ENCODE measurements at places on chromosomes 13 and 19. TPM values are rescaled to one million over a fixed set of nuclear protein-coding genes. Genes with fewer than 3 reads are reported as not detected.

GRCh38 chr13:99959540-99960230, 11.9 kb downstream of the ZIC5 start:
- DNase-seq: no peak

- DNase-seq: no peak
Measured at GRCh38 chr13:40662866-40663265, 3.6 kb downstream of the FOXO1 start.

The FFAR2 gene
- polyA plus RNA-seq: 0.65 TPM

- no peak for DNase-seq
Measured at GRCh38 chr19:35341006-35341405, 6.7 kb upstream of the FFAR1 start.

DNA sequence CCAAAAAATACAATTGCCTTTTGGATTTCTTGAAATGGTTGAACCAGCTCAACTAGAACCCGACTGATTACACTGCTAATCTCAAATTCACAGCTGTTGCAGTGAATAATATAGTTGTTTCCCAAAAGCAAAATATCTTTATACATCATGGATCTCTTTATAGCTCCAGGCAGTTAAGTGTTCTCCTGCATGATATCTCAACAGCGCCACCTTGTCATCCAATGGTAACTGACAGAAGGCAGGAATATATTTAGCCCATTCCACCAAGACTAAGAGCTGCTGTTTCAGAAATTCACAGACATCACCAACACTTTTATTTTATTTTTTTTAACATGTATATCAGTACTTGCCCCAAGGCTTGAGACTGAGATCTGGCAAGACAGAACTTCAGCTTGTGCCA, 1141.0 kb upstream of the PRR20A start:
- DNase-seq: no peak

The PDE4C gene
- polyA plus RNA-seq: 7.1 TPM

DNA sequence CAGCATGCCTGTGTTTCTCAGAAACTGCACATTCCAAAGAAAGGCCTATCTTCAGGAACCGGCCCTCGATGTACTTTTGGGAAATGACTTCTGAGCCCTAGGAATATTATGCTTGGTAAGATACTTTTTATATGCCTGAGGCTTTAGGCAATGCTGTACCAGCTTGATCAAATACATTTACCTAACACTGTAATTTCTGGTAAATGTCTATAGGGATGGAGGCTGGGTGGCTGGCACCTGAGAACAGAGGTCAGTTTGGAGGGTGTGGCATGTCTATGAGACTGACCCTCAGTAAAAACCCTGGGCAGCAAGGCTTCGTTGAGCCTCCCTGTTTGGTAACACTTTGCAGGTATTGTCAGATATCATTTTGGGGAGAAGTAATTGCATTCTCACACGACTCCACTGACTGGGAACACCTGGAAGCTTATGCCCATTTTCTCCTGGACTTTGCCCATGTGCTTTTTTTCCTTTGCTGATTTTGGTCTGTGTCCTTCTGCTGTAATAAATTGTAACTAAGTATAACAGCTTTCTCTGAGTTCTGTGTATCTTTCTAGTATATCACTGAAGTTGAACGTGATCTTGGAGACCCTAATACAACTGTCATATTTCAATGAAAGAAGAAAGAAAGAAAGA, 1339.1 kb downstream of the OLFM4 start:
- no peak for DNase-seq

The KL gene
- 2.6 TPM for polyA plus RNA-seq

DNA sequence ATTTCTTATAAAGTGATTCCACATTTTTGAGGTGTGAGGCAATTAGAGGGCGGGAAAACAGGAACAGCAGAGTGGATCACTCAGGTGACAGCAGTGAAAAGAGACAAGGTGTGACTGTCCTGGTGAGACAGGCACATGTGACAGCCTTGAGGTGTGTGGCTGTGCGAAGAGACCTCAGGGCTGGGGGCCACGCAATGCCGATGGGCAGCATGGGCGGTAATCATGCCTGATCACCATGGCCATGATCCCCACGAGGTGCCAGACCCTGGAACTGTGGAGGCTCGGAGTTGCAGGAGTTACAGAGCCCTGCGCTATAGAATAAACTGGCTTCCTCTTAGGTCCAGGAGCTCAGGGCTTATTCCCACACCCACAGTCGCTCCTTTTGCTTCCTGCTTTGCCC, 2.0 kb downstream of the SPACA6 start:
- DNase-seq: no peak

The FSD1 gene
- 1.2 TPM for polyA plus RNA-seq

The MEF2B gene
- 2.8 TPM for polyA plus RNA-seq

DNA sequence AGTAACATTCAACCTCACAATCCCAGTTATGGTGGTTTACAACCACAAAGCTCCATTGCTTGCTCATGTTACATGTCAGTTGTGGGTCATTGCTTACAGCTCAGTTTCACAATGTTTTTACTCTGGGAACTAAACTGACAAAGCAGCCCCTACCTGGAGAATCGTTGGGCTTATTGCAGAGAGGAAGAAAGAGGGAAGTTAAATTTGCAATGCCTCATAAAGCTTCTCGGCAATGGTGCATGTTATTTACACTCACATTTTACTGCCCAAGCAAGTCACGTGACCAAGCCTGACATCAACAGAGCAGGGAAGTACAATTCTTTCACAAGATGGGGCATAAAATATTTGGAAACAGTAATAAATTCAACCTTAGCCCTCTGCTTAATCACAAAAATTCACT, 441.6 kb downstream of the TDRD3 start:
- no peak for DNase-seq

DNA sequence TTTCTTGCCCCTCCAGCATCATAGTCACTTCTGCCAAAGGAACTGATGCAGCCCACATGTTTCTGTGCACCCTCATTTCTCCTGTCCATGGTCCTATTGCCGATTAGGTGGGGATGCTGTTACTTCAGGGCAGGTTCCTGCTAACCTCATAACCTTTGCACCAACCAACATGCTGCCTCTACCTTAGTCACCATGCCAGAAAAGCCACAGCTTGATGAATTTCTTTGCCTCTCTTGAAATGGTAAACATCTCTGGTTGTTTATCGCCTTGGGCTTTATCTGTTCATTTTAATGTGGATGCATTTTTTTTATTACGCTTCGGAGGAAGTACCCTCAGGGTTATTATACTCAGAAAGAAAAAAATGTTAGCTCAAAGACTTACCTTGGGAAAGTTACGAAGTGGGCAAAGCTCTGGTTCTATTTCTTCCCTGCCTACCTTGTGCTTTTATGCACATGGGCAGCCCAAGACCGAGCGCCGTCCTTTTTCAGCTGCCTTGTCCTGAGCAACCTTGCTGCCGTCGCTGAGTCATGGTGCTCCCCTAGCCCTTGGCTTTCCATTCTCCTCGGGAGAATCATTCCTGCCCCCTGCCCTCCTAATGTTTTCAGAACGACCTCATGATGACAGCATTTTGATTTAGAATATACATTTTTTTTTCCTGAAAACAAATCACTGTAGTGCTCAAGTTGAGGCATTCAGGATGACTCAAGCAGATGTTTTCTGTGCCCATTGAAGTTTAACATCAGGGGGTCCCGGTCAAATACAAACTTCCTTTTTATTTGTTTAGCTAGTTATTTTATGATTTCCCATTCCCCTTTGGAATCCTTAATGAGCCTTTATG, 280.0 kb downstream of the SHISA2 start:
- no peak for DNase-seq

The ENOX1 gene
- 8.4 TPM for polyA plus RNA-seq

- no peak for DNase-seq
Measured at GRCh38 chr19:23949611-23950010, 34.9 kb downstream of the ZNF726 start.

DNA sequence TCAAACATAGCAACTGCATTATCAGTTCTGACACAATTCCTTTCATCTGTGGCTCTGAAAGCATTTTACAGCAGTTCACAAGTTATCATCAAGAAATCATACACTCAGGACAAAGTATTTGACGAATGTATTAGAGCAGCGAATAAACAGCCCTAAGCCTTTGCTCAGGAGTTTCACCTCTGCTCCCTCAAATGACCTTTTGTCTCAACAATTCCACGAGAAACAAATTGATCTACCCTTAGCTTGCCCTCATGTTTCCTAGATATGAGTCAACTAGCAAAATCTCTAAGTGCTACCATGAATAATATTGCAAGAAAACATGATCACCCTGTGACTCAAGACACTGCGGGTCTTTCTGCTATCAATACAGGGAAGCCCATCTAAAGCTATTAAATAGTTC, 396.1 kb downstream of the EFNB2 start:
- DNase-seq: no peak

The DMRTC2 gene
- polyA plus RNA-seq: not detected

- no peak for DNase-seq
Measured at GRCh38 chr13:36674337-36675212, 755 bp downstream of the SERTM1 start.

DNA sequence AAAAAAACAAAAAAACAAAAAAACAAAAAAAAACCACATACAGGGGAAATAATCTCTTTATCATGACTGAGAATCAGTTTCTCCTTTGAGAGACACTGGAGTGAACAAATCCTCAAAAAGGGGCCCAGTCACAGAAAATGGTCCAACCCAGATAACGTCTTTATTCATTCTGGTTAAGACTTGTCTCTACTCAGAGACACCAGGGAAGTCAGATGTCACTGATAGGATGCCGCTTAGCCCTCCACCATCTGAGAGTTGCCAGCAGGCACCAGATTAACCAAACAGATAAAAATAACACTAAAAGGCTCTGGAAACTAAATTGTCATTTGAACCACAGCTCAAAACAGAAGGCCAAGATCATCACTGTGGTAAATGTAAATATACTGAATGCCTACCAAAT, 1163.4 kb upstream of the ATXN8OS start:
- DNase-seq: no peak

The FLT3LG gene
- polyA plus RNA-seq: 3.5 TPM

GRCh38 chr19:21856773-21857514, 21.0 kb upstream of the ZNF43 start:
- no peak for DNase-seq

DNA sequence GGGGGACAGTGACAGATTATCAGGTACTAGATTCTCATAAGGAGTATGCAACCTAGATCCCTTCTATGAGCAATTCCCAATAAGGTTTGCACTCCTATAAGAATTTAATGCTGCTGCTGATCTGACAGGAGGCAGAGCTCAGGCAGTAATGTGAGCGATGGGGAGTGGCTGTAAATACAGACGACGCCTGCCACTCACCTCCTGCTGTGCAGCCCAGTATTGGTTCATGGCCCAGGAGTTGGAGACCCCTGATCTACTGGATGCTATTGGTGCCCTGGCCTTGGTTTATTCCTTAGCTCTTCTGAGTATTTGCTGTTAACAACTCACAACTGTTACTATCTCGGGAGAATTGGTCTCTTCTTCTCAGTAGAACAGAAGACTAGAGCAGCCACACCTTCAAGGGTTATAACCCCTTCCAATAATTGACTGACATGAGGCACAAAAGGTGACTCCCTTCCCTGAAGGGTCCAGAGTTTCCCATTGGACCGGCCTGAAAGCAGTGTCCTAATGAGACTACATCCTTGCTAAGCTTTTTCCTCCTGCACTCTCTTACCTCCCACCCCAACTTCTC, 35.0 kb upstream of the RBM26 start:
- no peak for DNase-seq

- peak; percentile 70 for DNase-seq
Measured at GRCh38 chr13:99656092-99656745, 154.9 kb downstream of the TM9SF2 start.

GRCh38 chr13:21361123-21361522, 98.0 kb downstream of the ZDHHC20 start:
- DNase-seq: no peak

GRCh38 chr19:50387176-50387867, 3.2 kb downstream of the POLD1 start:
- no peak for DNase-seq

The SHC2 gene
- polyA plus RNA-seq: 39.7 TPM

The TYK2 gene
- polyA plus RNA-seq: 71.8 TPM

The PPM1N gene
- polyA plus RNA-seq: 1.4 TPM

DNA sequence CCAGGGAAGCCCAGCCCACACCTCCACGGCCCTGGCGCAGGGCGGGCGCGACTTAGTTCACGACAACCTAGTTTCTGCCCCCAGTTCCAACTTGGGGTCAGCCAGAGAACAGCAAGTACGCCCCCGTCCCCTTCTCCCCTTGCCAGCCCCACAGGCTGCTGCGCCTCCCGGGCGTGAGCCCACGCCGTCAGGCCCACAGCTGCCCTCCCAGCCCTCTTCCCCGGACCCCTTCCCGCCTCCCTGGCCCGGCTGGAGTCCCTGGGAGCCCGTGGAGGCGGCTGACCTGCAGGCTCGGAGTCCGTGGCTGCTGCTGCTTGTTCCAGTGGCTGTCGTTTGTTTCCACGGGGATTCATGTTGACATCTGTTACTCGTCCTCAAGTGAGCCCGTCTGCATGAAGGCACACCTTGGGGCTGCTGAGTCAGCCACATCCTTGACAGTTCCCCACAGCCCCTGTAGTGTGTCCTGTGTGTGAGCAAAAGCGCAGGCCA, 86.0 kb downstream of the ATP11A start:
- no peak for DNase-seq

GRCh38 chr19:39138221-39139211, 12.9 kb downstream of the PAK4 start:
- DNase-seq: no peak

The CCDC169 gene
- polyA plus RNA-seq: 4.4 TPM

- DNase-seq: no peak
Measured at GRCh38 chr19:31314156-31314555, 35.1 kb downstream of the TSHZ3 start.

DNA sequence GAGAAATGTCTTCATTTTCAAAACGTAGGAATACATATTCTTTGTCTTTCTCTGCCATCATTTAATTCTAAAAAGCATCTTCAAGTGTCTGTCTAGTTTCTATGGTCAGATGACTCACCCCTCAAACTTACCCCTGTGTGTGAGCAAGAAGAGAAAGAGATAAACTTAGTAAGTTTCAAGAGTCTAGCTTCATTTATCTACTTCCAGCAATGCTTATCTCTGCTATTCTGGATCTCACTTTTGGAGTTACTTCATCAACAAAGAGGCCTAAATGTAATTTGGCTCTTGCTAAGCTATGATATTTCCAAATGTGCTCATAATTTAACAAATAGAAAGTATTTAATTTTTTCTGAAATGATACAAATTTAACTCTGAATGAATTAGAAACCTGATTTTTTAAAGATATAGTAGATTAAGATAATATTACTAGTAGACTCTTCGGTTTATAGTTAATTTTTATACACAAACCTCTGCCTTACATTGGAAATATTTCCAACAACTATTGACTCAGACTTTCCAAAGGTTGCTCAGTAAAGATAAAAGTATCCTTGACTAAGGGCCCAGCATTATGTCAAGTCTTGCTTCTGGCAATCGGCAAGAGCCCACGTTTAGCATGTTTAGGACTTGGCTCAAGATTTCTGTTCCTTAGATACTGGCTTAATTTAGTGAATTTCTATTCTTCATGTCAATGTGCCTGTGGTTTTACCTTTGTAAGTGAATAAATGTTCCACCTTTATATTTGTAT, 1511.0 kb upstream of the SLC10A2 start:
- no peak for DNase-seq

DNA sequence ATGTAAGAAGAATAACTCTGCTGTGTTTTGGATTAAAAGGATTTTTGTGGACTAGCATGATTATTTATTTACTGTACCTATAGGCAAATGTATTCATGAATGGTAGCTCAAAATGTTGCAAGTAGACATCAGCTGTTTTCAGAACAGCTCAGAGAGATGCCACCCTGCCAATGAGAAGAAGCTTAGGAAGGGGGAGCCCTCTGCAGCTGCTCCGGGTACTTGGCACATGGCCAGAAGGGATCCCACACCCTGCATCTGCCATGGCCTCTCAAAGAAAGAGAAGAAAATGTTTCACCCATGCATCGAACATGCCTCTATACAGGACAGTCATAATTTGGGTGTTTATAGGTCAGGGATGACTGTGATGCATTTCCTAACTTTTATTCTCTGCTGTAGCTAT, 30.5 kb upstream of the MBNL2 start:
- no peak for DNase-seq
